ENCODE measurements at places on chromosomes 2 and 18.

DNA sequence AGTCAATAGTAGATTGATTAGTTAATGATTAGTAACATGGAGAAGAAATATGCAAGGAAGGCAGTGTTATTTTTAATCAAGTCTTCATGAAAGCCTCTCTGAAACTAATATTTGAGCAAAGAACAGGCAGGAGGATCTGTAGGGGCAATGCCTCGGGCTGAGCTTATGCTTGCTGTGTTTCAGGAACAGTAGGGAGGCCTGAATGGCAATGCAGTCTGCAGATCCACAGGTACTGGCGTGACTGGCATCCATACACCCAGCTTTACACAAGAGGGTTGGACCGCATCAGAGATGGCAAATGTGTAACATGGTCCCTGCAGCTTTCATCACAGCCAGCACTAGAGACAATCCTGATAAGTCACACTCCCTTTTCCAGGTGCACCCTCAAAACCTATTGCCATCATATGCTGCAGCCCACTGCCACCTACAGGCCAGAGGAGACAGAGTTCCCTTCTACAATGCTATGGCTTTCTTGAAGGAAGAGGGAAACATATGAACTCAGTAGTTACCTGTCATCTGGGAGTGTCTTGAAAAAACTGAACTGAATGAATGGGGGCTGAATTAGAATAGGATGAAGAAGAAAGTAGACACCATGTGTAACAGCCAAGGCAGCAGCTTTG is 582.4 kb upstream of the RAB6C start:
- DNase-seq, result peak; percentile 44

GRCh38 chr2:216492597-216493333 is 5.9 kb upstream of the RPL37A start:
- no peak for DNase-seq

DNA sequence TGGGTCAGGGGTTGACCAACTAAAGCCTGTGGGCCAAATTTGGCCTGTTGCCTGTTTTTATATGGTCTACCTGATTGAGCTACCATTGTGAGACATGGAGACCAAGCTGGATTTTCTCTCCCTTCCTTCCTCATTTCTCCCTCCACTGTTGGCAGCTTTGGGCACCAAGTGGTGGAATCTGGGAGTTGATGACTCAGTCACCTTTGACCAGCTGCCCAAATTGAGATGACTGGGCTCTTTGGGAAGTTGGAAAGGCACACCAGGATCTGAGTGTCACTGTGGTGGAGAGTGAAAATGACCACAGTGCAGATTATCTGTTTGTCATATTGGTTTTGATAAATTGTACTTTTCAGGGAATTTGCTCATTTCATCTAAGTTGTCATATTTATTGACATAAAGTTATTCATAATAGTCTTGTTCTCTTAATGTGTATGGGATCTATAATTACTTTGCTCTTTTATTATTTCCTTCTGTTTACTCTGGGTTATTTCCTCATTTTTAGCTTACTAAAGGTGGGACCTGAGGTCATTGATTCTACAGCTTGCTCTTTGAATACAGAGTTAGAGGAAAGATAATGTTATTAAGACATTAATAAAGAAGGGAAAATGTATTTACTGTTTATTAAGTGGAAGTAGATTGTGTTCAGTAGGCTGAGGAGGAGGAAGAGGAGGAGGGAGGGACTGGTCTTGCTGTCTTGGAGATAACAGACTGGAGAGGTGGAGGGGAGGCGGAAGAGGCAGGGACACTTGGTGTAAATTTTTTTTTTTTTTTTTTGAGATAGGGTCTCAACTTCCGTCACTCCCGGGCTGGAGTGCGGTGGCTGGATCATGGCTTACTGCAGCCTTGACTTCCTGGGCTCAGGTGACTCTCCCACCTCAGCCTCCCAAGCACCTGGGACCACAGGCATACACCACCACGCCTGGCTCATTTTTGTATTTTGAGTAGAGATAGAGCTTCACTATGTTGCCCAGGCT is 31.8 kb downstream of the AGFG1 start:
- no peak for DNase-seq

DNA sequence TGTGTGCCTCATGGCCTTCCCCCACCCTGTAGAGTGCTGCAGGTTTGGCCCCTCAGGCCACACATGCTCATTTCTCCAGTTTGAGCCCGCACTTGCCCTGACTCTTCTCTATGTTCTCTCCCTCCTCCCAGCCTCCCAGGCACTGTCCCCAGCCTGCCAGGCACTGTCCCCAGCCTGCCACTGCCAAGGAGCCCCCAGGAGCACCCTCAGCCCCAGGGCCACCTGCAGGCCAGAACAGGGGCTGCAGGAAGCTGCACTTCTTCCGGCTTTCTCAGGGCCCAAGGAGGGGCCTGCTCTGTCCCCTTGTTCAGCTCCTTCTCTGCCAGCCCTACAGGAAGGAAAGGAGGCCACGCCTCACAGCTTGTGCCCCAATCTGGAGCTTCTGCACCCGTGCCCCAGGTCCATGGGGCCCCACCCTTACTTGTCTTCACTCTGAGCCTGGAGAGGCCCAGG is 31.6 kb downstream of the CYP26B1 start:
- no peak for DNase-seq

DNA sequence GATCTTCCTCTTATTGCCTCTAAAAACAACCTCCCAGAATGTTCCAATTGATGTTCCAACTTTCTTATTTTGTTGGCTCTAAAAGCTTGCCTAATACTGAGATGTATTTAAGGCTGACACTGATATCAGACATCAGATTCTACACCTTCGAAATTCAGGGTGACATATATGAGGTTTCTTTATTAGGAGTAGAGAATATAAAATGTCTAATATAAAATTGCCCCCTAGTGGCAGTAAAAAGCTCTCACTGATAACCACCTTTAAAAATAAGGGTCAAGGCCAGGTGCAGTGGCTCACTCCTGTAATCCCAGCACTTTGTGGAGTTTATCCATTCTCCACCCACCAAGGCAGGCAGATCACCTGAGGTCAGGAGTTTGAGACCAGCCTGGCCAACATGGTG is 789.7 kb upstream of the SLC39A10 start:
- DNase-seq, result no peak

DNA sequence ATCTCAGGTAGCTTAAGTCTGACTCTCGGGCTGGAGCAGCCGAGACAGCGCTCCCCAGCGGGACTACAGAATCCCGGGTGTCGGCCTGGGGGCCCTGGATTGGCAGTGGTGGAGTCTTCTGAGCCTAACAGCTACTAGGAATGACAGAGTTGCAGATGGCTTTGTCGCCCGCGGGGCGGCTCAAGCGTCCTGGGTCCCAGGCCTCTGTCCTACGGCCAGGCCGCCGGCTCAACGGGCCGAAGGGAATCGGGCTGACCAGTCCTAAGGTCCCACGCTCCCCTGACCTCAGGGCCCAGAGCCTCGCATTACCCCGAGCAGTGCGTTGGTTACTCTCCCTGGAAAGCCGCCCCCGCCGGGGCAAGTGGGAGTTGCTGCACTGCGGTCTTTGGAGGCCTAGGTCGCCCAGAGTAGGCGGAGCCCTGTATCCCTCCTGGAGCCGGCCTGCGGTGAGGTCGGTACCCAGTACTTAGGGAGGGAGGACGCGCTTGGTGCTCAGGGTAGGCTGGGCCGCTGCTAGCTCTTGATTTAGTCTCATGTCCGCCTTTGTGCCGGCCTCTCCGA is 8.8 kb downstream of the SIX2 start:
- DNase-seq, result no peak

GRCh38 chr2:38462121-38462661 is 85.1 kb upstream of the ATL2 start:
- peak; percentile 29 for DNase-seq

GRCh38 chr2:148022351-148022750 is 1.5 kb downstream of the MBD5 start:
- no peak for DNase-seq

DNA sequence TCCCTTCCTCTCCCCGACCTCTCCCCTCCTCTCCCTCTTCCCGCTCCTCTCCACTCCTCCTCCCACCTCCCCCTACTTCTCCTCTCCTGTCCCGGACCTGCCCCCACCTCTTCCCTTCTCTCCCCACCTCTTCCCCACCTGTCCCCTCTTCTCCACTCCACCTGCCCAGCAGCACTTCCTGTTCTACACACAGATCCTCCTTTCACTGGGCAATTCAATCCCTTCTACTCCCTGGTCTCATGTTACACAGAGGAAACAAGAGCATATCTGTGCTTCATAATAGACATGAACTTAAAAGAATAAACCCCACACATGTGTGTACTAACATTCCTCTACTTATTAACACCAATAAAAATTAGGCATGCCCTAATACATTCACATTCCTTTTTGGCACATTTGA is 34.8 kb downstream of the TIMM21 start:
- no peak for DNase-seq

GRCh38 chr2:23628926-23629771 is 244.2 kb downstream of the KLHL29 start:
- no peak for DNase-seq

GRCh38 chr2:169265591-169265990 is 96.7 kb downstream of the LRP2 start:
- DNase-seq, result no peak

GRCh38 chr2:29114946-29115609 is at the start of gene CLIP4:
Gene CLIP4, plus strand, starts transcription at chr2:29115415. Its CDS starts 5,974 bp downstream, at chr2:29121389.
- DNase-seq, result peak; percentile 21

GRCh38 chr18:79447703-79448367 is 52.1 kb downstream of the NFATC1 start:
- no peak for DNase-seq

DNA sequence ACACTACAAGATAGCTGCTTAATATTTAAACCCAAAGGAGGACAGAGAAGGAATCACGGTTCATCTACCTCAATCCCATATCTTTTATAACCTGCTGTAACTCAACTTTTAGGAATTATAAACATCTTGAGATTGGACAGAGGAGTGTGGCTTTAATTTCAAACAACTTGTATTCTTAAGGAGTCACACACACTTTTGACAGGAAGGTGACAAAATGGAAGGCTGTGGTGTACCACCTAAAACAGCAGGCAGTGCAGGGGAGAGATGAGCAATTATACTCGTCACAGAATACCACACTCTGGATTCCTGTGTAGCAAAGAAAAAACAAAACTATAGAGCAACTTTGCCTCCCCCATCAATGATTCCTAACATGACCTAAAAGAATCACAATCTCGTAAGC is 194.8 kb downstream of the ZEB2 start:
- DNase-seq, result no peak

- no peak for DNase-seq
Measured at GRCh38 chr2:146986161-146986560, 858.7 kb upstream of the ACVR2A start.

Measured in lung (tissue), 17 donors.